ENCODE measurements at places on chromosomes 7 and 10.

DNA sequence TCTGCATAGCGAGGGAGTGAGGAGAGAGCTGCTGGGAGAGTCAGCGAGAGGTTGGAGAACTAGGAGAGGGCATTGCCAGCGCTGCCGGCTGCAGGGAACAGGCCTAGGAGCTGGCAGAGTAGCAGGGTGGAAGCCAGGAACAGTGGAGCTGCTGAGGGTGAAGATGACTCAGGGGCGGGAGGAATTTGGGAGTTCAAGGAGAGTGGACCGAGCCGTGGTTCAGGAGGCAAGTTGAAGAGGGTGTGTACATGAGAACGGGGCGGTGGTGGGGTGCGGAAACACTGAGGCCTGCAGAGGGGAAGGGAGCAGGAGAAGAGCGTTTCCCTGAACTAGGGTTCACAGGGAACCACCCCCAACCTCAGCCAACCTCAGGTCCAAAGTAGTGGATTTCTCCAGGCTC is 31.5 kb downstream of the HIF1AN start:
- DNase-seq, result no peak

DNA sequence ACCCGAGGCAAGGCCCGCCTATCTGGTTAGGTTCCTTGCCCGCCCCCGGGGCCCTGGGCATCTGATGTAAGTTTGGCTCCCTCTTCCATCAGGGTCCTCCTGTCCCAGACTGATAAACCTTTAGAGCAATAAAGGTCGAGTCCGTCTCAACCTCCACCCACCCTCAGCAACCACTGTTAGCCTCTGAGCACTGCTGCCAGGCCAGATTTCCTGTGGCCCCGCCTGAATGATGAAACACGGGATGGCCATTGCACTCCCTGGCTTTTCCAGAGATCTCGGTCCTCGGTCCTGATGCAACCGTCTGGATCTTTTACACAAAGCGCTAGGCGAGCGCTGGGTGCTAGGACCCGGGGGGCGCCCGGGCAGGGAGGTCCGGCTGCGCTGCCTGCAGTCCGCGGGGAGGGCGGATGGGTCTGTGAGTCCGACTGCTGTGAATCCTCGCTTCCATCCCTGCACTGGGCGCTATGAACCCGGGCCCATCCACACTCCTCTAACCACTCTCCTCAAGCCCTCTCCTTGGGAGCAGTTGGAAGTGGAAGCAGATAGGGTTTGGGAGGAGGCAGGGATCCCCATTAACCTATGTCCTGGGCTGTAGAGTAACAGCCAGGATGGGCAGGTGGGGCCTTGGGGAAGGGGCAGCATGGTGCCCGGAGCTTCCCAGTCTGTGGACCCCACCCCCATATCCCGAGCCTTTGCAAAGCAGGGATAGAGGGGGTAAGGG is 875 bp upstream of the DDIT4 start:
- DNase-seq, result peak; percentile 94

- DNase-seq, result no peak
Measured at GRCh38 chr7:74284781-74285259, 4.4 kb upstream of the CLIP2 start.

DNA sequence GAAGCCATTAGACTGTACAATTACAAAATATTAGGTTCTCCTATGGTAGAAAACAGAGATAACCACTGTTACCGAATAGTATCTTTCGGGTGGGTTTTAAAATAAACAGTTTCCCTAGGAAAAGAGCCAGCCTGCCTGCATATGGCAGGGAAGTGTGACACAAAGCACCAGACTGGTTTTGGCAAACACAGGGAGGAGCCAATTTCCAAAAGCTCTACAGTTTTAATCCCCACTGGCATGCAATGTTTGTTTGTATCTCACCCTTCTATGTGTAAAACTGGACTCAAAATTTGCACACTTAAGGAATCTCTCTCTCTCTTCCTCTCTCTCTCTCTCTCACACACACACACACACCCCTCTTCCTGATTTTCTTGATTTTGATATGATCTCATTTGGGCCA is 261.7 kb downstream of the ETV1 start:
- DNase-seq, result no peak

DNA sequence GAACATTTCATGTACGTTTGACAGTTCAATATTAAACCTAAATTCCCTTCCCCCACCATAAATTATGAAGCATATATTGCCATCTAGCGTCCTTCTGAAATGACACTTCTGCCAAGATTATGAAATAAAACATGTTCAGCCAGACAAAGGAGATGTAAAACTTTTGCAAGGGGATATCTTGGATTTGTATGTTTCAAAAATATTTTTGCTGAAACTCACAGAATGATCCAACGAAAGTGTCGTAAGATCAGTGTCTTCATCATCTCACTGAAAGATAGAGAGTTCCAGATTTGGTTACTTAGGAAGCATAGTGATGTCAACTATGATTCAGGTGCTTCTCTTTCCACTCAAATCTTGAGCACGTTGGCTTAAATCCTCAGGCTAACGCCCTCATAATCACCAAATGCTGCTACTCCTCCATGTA is 904.3 kb downstream of the XPNPEP1 start:
- DNase-seq, result no peak
